Adrenal gland (tissue), 19 donors: ENCODE measurements at places on chromosomes 7 and 10. TPM values are rescaled to one million over a fixed set of nuclear protein-coding genes. Genes with fewer than 3 reads are reported as not detected.

POLR1F gene
- 6.9 TPM for total RNA-seq

DNA sequence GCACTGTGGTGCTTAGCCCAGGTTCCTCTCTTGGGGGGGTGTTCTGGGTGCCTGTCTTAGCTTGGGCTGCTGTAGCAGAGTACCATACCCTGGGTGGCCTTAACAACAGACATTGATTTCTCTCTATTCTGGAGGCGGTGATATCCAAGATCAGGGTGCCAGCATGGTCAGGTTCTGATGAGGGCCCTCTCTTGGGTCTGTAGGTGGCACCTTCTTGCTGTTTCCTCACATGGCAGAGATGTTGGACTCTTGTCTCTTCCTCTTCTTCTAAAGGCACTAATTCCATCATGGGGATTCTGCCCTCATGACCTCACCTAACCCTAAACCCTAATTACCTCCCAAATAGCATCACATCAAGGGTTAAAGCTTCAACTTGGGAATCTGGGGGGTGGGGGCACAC is 19.9 kb upstream of the CRHR2 start:
- no peak overlapping the region for H3K27ac ChIP-seq
- H3K36me3 ChIP-seq, result no peaks in the 10 kb centered on the region
- no peaks in the 10 kb centered on the region for H3K4me1 ChIP-seq
- H3K27me3 ChIP-seq, result no peaks in the 10 kb centered on the region
- no peak for DNase-seq

SPDYE6 gene
- total RNA-seq, result not detected

SUGCT gene
- 13.5 TPM for total RNA-seq

AMPH gene
- 0.18 TPM for total RNA-seq

DNA sequence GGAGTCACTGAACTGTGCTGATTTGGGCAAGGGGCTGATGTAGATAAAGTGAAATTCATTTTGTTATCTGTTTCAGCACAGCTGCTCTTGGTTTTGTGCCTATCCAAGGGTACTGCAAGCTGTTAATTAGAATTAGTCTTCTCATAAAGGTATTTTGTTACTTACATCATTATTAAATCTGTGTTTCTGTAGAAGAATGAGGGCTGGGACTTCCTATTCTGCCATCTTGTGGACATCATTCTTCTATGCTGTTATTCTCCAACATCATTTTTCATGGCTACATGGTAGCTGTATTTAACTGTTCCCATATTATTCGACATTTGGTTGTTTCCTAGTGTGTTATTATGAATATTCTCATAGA is 76.2 kb upstream of the CCDC71L start:
- DNase-seq, result no peak
- H3K27me3 ChIP-seq, result no peaks in the 10 kb centered on the region
- H3K4me3 ChIP-seq, result no peak overlapping the region
- H3K4me1 ChIP-seq, result no peaks in the 10 kb centered on the region

DNA sequence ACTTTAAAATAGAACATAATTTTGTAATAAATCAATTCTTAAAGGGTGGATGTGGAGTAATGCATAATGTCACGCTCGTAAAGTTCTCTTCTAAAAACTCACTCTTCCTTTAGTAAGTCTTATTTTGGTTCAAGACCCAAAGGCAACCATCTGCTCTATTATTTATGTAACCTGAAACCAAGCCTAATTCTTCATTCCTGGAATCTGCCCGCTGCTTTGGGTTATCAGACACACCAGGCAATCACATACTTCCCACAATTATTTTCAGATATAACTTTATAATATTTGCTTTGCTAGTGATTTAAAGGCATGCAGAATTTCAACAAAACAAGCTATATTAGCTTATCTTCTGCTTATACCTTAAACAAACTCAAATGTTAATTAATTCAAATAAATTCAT is 39.0 kb downstream of the RAB11FIP2 start:
- no peaks in the 10 kb centered on the region for H3K4me1 ChIP-seq
- no peak overlapping the region for H3K4me3 ChIP-seq
- H3K27me3 ChIP-seq, result no peaks in the 10 kb centered on the region
- no peaks in the 10 kb centered on the region for H3K36me3 ChIP-seq

NACAD gene
- 3.3 TPM for total RNA-seq

DNA sequence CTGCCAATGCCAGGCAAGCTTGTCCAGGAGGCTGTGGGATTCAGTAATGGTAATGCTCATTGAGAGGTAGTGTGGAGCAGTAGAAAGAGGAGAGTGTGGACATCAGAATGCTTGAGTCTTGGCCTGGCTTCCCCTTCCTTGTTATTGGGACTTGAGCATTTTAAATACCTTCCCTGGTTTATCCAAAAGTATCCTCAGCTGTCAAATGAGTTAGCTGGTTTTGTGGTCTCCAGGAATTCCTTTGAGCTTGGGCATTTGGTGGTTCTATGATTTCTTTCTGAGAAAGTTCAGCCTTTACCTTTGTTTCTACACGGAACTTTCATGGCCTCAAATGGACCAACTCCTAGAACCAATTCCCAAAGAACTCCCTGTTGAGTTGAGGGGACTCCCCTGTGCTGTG is 264.3 kb downstream of the PTEN start:
- H3K4me1 ChIP-seq, result peaks cover 5% of the 10 kb centered on the region
- H3K4me3 ChIP-seq, result no peak overlapping the region
- no peak for DNase-seq
- no peak overlapping the region for H3K27ac ChIP-seq
- no peaks in the 10 kb centered on the region for H3K27me3 ChIP-seq
- no peaks in the 10 kb centered on the region for H3K36me3 ChIP-seq

- no peaks in the 10 kb centered on the region for H3K36me3 ChIP-seq
- H3K27me3 ChIP-seq, result no peaks in the 10 kb centered on the region
- H3K27ac ChIP-seq, result no peak overlapping the region
- no peak for DNase-seq
- no peak overlapping the region for H3K4me3 ChIP-seq
Observed at GRCh38 chr7:81887098-81888090, 117.5 kb upstream of the HGF start.
